ENCODE measurements at places on chromosomes 3 and 15.

GRCh38 chr3:155676252-155676981 is 68.5 kb downstream of the PLCH1 start:
- DNase-seq = no peak

- peak; percentile 20 for DNase-seq
These were observed at the start of gene EHHADH for GRCh38 chr3:185253645-185254410. TSS of gene EHHADH (minus strand) at chr3:185254049. CDS start at chr3:185254022, 27 bp downstream.

- DNase-seq = no peak
These were observed 4.2 kb downstream of the PLXND1 start for GRCh38 chr3:129602309-129602708.

- DNase-seq = peak; percentile 8
These were observed 486 bp downstream of the CDIN1 start for GRCh38 chr15:36579792-36580431.

- DNase-seq = no peak
These were observed 12.1 kb downstream of the TBC1D2B start for GRCh38 chr15:78065284-78065872.

DNA sequence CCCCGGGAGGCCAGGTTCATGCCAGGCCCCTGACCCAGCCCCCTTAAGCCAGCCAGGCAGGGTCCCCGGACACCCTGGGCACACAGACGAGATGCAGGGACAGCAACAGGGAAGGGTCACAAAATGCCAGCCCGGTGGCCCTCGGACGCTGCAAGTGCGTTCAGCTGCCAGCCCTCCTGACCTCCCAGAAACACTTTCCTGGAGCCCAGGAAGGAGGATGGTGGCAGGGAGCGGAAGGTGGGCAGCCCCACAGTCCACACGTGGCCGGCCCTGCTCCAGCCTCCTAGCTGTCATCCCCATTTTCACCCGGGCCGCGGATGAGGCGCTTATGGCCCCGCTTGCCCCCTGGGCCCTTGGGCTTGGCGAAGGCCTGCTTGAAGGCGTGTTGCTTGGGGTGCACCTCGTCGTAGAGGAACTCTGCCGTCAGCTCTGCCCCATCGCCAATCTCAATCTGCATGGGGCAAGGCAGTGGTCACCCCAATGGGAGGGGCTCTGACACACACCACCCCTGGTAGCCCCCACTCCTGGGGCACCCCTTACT is 3.4 kb upstream of the TLR9 start:
- no peak for DNase-seq

- no peak for DNase-seq
These were observed 159.3 kb downstream of the WDR76 start for GRCh38 chr15:43985976-43986680.

DNA sequence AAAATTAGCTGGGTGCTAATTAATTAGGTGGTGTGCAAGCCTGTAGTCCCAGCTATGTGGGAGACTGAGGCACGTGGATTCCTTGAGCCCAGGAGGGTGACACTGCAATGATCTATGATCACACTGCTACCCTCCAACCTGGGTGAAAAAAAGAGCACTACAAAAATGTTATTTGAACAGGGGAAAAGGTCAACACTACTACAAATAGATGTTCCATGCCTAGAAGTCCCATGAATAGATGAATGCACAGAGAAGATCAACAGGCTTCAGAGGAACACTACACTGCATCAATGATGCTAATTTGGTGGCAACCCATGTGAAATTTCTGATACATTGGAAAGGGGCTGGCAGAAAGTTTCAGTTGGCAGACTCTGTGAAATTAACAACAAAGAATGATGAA is 105.4 kb upstream of the FHIT start:
- no peak for DNase-seq

- no peak for DNase-seq
These were observed 26.4 kb downstream of the LNP1 start for GRCh38 chr3:100427699-100428098.

GRCh38 chr3:100954199-100954935 is 38.9 kb downstream of the ABI3BP start:
- no peak for DNase-seq

DNA sequence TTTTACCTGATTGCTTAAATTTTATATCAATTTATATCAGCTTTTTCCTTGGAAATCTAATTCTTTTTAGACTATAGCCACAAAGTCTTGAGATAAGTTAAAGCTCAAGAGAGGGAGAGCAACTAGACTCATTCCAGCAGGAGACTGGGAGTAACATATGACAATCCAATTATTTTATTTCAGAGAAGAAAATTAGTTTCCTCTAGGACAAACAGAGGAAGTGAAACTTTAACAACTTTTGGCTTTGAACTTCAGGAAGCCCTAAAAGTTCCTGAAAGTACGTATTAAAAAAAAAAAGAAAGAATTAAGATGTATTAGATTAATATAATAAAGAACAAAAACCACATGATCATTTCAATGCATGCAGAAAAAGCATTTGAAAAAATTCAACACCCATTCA is 13.9 kb upstream of the UBE2E2 start:
- no peak for DNase-seq

GRCh38 chr3:48504051-48504946 is at the start of gene SHISA5:
TSS of gene SHISA5 (minus strand) at chr3:48504174. CDS start at chr3:48504094, 80 bp downstream.
- peak; percentile 39 for DNase-seq

GRCh38 chr15:29616512-29616911 is 205.8 kb downstream of the TJP1 start:
- DNase-seq = no peak

DNA sequence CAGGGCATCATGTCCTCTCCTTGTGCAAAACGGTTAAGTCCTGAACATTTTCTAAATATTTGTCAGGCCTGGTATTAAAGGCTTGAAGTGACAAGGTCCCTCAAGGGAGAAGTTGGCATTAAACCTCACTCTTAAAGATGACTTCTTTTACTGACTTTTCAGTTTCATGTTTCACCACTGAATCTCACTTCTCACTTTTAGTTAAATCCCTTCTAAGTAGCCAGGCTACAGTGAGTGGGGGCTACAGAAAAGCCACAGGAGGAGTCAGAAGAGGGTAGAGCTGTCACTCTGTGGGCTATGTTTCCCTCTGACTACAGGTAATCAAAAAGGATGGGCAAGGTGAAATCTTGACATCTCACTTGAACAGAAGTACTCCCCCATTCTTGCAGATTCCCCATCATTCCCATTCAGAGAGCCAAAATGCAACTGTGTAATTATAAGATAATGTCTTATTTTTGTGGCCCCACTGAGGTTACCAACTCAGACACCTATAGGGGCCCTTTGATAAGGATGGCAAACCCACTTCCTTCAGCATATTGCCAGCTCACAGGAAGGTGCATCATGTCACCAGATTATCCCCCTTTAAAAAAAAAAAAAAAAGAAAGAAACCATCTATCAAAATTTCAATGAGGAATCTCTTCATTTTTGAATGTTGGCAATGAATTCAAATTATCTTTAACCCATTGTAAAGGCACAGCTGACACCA is 790.1 kb upstream of the CFAP20DC start:
- no peak for DNase-seq

- no peak for DNase-seq
These were observed 33.4 kb upstream of the MUC13 start for GRCh38 chr3:124967964-124968363.
